ENCODE measurements at places on chromosomes 1 and 21.
A peak's percentile ranks its signal among the peaks of the same experiment; 100 is the strongest.

- peak; percentile 97 for DNase-seq
These were observed at the start of gene METTL18 for GRCh38 chr1:169794530-169795416. Gene METTL18 (minus strand): TSS chr1:169794907. CDS start chr1:169793695, 1,212 bp downstream.

DNA sequence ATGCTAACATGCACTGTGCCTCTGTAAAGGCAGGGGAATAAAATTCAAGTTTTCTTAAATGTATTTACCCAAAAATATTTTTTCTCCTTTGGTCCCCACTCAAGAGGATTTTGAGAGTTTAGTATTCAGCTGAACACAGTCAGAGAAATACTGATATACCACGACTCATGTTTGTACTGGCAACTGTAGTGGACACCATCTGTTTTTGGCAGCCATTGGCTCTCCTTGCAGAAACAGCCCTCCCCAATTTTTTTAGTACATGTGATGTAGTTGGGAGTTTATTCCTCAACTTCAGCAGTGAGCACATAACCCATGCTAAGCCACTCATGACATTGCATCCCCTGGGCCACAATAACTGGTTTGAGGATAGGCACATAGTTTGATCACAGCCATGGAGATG is 154.8 kb upstream of the POU3F1 start:
- no peak for DNase-seq

- DNase-seq: no peak
These were observed 92.0 kb downstream of the DIRAS3 start for GRCh38 chr1:67958472-67958871.

DNA sequence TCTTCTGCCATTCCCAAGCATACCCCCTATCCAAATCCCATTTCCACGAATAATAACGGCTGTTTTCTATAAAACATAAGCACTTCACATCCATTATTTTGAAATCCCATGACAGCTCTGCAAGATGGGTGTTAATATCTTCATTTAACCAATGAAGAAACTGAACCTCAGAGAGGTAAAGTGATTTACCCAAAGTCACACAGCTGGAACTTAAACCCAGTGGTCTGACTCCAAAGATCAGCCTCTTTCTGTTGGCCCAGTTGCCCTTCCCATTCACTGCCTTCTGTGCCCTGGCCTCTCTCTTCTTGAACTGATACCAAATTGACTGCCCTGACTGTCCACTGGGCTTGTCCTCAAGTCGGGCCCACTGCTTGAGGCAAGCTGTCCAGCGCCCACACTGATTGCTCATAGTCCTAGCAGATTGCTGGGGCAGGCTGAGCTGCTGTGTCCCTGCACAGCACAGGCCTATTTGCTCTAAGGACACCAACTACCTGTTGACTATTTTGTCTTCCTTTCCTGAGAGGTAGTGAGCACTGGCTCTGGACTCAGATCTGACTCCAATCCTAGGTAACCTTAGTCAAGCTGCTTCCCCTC is 19.3 kb downstream of the TAL1 start:
- DNase-seq: no peak

GRCh38 chr1:70916034-70916427 is 131.6 kb downstream of the PTGER3 start:
- no peak for DNase-seq

- no peak for DNase-seq
These were observed 16.0 kb downstream of the MEF2D start for GRCh38 chr1:156484480-156485058.

DNA sequence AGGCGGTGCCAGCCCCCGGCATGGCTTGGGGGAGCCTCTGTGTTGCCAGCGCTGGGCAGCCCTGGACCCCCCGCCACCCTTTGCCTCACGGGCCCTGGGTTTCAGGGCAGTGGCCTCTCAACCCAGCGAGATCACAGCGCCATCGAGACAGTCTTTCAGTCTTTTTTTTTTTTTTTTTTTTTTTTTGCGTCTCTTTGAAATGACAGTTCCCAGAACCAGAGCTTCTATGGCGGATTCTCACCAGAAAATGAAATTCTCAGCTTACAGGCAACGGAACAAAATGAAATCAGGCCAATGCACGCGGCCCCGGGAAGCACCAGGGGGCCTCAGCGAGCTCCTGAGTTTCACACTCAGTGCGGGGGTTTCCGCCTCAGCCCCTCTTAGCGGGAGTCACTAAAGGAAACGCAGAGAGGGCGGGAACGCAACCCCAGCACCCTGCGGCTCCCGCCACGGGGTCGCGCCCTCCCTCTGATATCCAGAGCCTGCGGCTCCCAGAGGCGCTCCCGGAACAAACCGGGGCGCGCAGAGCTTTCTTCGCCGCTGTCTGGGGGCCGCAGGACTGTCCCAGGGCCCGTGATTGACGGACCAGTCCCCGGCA is 8.0 kb upstream of the COL6A1 start:
- DNase-seq: peak; percentile 92

GRCh38 chr21:38802050-38803026 is 3.4 kb upstream of the ETS2 start:
- DNase-seq: no peak

- peak; percentile 66 for DNase-seq
These were observed 19.0 kb downstream of the BCAR3 start for GRCh38 chr1:93662481-93663207.

GRCh38 chr1:96234299-96234698 is 487.3 kb upstream of the PTBP2 start:
- peak; percentile 81 for DNase-seq

DNA sequence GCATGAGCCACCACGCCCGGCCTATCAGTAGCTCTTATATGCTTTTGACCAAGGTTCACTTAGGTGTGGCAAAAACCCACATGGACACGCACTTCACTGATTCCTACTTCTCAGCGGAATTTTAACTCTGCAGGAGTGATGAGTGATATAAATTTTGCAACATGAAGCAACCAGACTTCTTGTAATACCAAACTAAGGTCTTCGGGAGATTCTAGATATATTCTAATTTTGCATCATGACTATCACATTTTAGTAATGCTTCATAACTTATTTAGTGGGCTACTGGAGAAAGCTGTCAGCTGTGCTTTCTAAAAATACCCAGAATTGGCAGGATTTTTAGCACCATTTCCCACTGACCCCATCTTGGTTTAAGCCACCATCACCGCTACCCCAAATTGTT is 27.8 kb downstream of the RHCE start:
- no peak for DNase-seq

GRCh38 chr1:109369167-109369746 is 28.5 kb downstream of the SORT1 start:
- no peak for DNase-seq

- DNase-seq: no peak
These were observed 12.0 kb downstream of the NCMAP start for GRCh38 chr1:24567792-24568388.

- DNase-seq: peak; percentile 55
These were observed 521 bp upstream of the NADK start for GRCh38 chr1:1778663-1779319.

- peak; percentile 48 for DNase-seq
These were observed 35.0 kb upstream of the VWA5B1 start for GRCh38 chr1:20255666-20256065.

GRCh38 chr1:12179111-12179519 is 12.3 kb downstream of the TNFRSF1B start:
- peak; percentile 90 for DNase-seq

DNA sequence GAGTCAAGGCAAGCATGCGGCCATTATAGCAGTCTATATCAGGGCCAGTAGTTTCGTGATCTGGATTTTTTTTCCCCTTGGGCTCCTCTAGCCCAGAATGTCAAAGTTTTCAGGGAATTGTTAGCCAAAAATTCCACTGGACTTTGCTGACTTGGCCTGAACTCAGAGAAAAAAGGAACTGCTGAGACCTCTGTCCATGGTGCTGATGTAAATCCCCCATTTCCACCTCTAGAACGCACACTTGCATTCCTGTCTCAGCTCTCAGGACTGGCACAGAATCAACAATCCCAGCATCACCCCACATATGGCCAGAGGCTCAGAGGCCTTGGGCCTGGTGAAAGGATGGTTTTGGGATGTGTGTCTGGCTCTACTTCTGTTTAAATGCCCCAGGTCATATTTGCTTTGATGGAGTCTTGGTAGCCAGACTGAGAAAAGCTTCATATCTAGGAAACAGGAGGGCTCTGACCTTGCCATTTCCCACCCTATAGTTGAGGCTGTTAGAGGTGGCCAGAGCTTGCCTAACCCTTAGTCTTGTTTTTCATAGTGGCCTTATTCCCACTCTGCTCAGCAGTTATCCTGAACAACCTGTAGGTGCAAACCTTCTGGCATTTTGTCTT is 16.9 kb upstream of the EFCAB14 start:
- DNase-seq: peak; percentile 87

GRCh38 chr1:182699393-182700350 is 15.3 kb upstream of the RGS8 start:
- DNase-seq: peak; percentile 42

- DNase-seq: no peak
These were observed 56.0 kb downstream of the KCNJ15 start for GRCh38 chr21:38312822-38313221.

DNA sequence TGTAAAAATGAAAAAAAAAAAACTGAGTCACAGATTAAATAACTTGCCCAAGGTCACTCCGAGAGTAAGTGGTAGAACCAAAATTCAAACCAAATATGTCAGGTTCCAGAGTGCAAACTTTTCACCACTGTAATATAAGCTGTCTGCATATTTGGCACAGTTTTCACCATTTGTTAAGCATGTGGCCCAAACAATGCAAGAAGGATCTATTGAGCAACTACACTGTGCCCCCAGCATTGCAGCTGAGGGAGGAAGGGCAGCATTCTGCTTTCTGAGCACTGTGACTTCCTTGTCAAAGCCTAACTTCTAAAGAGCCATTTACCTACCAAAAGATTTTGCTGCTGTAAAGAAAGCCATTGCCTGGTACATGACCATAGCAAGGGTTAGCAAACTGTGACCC is 133.4 kb downstream of the SYT2 start:
- peak; percentile 54 for DNase-seq

DNA sequence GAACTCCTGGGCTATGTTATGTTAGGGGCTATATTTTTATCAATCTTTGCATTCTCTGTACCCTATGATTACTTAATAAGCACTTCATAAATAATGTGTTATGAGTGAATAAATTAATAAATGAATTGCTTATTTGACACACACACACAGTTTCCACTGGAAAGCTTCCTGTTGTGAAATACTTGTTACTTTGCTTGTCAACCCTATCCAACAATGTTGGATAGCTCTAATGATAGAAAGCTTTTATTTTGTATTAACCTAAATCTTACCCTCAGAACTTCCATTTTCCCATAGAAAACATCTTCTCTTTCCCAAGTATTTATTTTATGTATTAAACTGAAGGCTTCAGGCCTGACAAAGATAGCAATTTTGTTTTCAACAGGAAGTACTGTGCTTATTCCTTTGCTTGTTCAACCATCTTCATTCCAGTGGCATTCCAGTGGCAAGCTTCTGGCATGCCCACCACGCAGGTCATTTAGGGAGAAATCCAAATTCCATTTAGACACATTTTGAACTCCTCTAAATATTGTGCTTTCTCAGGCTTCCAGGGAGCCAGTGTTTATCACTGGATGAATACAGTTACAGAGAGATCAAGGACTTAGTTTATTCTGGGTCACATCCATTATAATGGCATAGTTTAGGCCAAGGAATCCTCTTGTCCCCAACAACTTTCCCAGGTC is 134.4 kb downstream of the TGFB2 start:
- DNase-seq: peak; percentile 91

DNA sequence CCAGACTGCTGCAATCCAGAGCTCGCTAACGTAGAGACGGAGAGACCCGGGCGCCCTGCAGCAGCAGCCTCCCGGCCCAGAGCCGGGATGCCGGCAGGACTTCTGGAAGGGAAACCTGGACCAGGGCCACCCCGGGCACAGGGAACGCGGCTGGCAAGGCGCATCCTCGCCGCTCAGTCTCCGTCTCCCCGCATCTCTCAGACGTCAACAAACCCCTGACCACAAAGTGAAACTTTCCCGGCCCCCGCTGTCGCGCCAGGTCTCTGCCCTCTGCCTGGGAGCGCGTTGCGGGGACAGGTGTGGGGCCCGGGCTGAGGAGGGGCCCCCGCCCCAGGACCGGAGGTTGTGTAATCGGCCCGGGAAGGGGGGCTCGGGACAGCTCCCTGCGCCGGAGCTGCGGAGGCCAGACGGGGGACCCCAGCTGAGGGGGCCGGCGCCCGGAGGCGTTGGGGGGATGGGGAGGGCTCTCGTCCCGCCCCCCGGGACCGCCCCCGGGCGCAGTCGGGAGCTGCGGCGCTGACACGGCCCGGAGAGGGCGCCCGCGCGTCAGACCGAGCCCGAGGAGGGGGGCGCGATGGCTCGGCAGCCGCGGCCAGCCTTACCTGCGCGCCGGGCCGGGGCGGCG is 116.6 kb upstream of the HIVEP3 start:
- DNase-seq: peak; percentile 86

GRCh38 chr1:156291226-156292061 is 4.0 kb downstream of the GLMP start:
- peak; percentile 92 for DNase-seq

DNA sequence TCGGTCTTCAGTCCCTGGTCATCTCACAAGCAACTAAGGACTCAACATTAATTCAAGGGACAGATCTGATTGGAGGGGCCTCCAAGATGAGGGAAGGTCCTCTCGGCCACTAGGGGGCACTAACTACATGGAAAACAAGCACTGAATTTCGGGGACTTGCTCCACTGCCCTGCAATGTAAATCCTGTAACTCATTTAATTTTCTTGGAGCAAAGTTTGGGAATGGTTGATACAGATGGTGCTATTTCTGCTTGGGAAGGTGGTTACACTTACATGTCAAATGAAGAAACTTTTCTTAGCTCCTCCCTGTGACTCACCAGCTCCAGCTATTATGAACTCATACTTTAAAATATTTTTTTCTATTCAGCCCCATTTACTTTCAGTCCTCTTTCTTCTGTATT is 97.4 kb upstream of the KCNJ15 start:
- peak; percentile 80 for DNase-seq

- no peak for DNase-seq
These were observed 63.1 kb downstream of the CDC42BPA start for GRCh38 chr1:227255086-227255732.

DNA sequence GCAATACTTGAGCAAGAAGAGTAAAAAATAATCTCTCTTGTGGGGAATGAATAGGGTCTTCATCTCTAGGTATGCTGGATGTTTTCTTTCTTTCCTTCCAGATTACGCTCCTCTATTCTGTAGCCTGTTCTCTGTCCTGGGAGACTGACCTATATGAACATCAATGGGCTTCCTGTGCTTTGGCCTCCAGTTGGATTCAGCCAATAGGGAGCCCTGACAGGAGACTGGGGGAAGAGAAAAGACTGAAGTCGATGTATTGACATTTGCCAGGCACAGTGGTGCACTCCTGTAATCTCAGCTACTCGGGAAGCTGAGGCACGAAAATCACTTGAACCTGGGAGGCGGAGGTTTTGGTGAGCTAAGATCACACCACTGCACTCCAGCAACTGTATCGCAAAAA is 17.6 kb downstream of the SEMA6C start:
- DNase-seq: no peak

DNA sequence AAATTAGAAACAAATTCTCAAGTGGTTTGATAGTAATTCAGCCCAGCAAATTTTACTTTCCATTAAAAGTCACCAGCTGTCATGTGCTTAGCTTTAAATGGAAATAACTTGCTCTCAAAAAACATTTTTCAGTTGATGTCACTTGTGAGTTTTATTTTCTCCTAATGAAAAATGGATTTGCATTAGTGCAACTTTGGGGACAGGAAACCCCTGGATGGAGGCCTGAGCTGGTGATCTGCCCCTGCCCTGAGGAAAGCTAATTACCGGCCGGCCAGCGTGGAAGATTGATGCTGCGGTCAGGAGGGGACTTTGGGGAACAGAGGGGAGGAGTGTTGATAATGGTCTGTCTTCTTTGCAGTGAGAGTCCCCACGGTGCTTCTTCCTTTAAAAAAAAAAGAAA is 66.8 kb upstream of the ANGPTL1 start:
- no peak for DNase-seq

Measured in astrocyte of the hippocampus (primary cell).